ENCODE measurements at places on chromosomes 4 and X. TPM values are rescaled to one million over a fixed set of nuclear protein-coding genes. Genes with fewer than 3 reads are reported as not detected.

DNA sequence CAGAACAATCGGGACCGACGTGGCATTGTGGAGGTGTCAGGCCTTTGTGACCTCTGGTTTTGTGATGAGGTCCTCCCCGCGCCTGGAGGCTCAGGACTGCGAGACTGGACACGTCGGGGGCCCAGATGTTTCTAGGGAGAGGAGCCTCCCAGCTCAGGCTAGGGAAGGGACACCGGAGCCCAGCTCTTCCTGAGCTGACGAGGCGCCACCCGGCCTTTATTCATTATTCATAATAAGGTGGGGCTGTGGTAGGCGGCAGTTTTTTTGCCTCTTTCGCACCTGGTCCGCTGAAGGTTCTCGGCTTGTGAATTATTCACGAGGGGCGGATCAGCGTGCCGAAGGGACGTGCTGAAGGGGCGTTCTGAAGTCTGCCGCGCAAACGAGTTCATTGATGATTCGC lies 2.3 kb upstream of the UBA1 start:
- DNase-seq: peak; percentile 73

- no peak for DNase-seq
Observed at GRCh38 chrX:75181721-75182120, 25.6 kb upstream of the ABCB7 start.

YIPF7 gene
- total RNA-seq: not detected

EFHC2 gene
- total RNA-seq: 0.31 TPM

DNA sequence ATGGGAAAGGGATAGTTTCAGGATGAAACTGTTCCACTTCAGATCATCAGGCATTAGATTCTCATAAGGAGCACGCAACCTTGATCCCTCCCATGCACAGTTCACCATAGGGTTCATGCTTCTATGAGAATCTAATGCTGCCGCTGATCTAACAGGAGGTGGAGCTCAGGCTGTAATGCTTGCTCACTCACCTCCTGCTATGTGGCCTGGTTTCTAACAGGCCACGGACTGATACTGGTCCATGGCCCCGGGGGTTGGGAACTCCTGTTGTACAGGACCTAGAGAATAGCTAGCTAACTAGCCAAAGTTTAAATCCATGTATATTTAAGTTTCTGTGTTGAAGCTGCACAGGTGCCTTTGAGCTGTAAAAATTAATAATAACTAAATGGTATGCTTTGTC lies 65.8 kb upstream of the MMAA start:
- no peak for DNase-seq

Measured in activated CD8-positive, alpha-beta T cell treated with anti-CD3 and anti-CD28 coated beads for 36 hours (primary cell).